Esophagus squamous epithelium (tissue), 5 donors: ENCODE measurements at places on chromosomes 4 and X. TPM values are rescaled to one million over a fixed set of nuclear protein-coding genes. Genes with fewer than 3 reads are reported as not detected.

DCLK2 gene
- total RNA-seq: 0.66 TPM

SMIM10 gene
- total RNA-seq: not detected

DNA sequence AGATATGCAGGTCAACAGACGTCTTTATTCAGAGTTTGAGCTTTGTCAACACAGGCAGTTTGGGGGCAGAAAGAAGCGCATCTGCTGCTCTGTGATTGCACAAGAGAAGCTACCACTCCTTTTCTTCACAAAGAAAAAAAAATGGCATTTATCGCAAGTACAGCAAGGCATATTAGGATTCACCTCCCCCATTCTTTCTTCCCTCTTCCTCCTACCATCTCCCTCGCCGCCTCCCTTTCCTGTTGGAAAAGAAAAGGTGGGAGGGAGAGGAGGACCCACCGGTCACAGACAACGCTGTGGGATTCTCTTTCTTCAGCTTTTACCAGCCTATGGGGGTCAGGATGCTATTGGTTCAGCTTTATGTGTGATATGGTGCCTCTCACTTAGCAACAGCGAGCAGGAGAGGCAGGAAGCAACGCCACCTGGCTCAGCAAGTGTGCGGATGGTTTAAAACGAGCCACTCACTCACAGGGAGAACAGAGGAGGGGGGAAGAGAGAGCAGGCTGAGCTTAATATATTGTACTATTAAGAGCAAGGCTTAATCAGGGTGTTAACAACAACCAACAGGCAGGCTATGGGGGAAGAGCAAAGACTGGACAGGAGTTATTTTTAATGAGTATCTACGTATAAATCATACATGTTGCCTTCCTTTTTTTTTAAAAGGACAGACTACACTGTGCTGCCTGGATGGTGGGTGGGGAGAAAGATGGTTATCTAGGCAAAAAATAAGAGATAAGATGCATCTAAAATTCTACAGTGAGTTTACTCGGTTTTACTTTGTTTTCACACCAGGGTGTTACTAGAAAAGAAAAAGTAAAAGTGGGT is 104.7 kb downstream of the MAML3 start:
- DNase-seq: no peak

DNA sequence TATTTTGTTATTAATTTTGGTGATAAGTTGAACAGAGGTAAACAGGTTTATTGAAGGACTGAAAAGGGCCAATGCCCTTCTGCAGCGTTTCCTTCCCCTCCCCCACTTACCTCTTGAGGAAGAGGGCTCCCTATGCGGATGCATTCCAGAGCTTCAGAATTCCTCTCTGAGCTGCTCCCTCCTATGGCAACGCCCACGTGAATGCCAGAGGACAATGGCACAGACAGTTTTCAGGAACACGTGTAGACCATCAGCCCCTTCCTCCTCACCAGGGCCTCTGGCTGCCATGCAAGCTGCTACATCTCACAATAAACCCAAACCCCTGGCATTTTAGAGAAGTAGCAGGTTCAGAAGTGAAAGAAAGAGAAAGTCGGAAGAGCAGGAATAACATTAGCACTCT is 127.9 kb downstream of the CHRDL1 start:
- no peak for DNase-seq

DNA sequence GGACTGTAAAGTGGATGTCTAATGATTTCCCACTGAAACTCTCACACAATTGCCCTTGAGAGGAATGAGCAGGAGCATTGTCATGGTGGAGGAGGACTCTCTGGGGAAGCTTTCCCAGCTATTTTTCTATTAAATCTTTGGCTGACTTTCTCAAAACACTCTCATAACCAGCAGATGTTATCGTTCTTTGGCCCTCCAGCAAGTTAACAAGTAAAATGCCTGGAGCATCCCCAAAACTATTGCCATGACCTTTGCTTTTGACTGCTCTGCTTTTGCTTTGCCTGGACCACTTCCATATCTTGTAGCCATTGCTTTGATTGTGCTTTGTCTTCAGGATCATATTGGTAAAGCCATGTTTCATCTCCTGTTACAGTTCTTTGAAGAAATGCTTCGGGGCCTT is 120.2 kb upstream of the PDE5A start:
- DNase-seq: no peak
